ENCODE measurements at places on chromosomes 5 and 9. TPM values are rescaled to one million over a fixed set of nuclear protein-coding genes. Genes with fewer than 3 reads are reported as not detected.

- no peak for DNase-seq
Measured at GRCh38 chr9:84206801-84207370, 133.7 kb downstream of the SLC28A3 start.

DNA sequence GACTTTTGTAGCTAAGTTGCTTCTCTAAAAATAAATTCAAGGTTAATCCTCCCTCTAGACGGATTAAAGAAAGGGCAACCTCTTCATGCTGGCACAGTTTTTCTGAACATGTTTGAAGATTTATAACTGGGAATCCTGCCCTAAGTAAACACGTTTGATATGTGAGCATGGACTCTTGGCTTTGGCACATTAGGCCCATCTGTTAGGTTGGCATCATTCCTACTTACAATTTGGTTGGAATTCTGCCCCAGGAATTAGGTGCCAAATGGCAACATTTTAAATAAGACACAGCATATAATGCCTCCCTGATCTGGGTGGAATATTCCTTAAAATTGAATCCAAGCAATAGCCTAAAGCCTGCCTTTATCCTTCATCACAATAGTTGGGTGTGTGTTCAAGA is 372.3 kb upstream of the CDH18 start:
- DNase-seq, result no peak

ABO gene
- 0.10 TPM for total RNA-seq

DNA sequence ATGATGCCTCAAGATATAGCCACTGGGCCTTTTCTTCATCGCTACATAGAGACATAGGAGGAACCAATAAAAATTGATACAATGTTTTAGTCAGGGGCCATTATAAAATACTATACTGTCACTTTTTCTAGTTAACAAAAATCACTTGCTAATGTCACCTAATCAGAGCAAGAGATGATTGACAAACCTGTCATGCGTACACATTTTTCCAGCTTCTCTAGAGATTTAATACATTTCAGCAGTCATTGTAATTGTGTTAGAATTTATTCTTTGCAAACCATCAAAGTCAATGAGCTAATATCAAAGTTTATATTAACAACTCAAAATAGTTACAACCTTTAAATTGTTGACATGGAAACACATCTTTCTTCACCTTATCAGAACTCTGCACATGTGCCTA is 513.6 kb upstream of the SEMA6A start:
- DNase-seq, result no peak

OBP2B gene
- total RNA-seq, result not detected

DNAI1 gene
- total RNA-seq, result 2.2 TPM

GRCh38 chr9:120701248-120701647 is 13.0 kb downstream of the MEGF9 start:
- DNase-seq, result no peak

PCDH12 gene
- not detected for total RNA-seq
